Activated CD4-positive, alpha-beta T cell treated with anti-CD3 and anti-CD28 coated beads for 1 hour (primary cell): ENCODE measurements at places on chromosomes 2 and 18.

GRCh38 chr2:156309167-156309566 is 23.4 kb downstream of the NR4A2 start:
- no peak for DNase-seq

DNA sequence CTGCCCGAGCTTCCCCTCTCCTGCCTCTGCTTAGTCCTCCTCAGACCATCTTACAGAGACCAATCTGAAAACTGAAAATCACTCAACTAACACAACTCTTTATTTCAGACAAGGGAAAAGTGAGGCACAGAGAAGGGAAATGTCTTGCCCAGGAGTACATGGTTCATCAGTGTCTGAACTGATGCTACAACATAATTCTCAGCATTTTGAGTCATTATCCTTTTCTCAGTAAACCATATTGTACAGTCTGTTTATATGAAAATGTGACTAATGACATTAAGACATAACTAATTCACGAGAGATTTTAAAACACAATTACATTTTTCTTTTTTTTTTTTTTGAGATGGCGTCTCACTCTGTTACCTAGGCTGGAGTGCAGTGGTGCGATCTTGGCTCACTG is 62.7 kb downstream of the ITSN2 start:
- DNase-seq: no peak

GRCh38 chr18:62982600-62983251 is 267.4 kb downstream of the PHLPP1 start:
- peak; percentile 22 for DNase-seq

DNA sequence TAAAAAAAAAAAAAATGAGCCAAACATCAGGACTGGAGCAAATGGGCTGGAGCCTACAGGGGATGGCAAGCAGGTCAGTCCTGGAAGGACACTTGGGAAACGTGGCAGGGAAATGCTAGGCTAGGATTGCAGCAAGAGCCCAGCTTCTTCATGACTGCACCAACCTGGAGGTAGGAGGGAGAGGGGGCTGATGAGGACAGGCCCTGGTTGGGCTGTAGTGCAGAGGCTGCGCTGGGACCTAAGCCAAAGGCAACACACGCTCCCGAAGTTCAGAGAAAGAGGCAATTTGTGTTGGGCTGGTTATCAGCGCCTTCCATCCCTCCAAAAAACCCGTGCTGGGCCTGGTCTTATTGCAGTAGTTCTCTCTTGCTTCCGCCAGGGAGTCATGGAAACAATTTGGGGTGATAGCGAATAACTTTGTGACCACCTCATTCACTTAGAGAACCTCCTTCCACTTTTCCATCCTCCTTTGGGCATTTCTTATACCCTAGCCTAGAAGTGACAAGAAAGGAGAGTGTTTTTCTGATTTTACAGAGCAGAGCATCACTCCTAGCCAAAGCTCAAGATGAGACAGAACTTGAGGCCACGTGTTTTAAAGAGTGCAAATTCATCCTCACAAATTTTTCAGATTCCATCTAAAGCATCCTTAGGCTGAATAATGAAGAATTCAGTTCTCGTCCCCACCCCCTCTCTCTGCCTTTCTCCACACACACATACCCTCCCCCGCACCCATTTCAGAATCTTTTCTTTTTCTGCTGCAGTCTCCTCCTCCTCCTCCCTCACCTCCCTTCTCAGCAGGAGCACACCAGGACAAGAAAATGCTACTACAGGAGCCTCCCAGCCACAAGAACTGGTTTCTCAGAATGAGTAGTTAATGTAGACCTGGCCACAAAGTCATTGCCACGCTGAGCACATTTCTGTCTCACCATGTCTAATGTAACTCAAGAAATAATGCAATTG is 82.5 kb upstream of the STPG4 start:
- no peak for DNase-seq

DNA sequence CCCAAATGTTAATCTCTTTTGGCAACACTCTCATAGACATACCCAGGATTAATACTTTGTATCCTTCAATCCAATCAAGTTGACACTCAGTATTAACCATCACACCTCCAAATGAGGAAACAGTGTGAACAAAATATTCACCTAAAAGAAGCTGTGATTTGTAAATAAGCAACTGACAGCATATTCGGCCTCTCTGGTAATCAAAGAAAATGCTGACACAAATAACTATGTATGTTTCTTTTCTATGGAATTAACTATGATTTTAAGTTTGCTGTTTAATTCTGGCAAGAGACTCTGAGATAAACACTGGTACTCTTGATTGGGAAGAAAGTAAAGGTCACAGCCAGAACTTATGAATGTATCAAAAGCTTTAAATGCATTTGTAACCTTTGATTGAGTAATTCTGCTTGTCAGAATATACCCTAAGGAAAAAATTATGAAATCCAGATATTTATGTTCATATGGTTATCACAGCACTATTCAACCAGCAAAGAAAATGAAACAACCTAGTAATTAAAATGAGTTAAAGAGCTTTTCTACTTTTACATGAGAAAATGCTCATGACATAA is 3.6 kb upstream of the GYPC start:
- no peak for DNase-seq

GRCh38 chr2:8080063-8080462 is 601.8 kb upstream of the ID2 start:
- DNase-seq: no peak

- DNase-seq: no peak
These were observed 1313.2 kb upstream of the NRXN1 start for GRCh38 chr2:52345082-52345481.

DNA sequence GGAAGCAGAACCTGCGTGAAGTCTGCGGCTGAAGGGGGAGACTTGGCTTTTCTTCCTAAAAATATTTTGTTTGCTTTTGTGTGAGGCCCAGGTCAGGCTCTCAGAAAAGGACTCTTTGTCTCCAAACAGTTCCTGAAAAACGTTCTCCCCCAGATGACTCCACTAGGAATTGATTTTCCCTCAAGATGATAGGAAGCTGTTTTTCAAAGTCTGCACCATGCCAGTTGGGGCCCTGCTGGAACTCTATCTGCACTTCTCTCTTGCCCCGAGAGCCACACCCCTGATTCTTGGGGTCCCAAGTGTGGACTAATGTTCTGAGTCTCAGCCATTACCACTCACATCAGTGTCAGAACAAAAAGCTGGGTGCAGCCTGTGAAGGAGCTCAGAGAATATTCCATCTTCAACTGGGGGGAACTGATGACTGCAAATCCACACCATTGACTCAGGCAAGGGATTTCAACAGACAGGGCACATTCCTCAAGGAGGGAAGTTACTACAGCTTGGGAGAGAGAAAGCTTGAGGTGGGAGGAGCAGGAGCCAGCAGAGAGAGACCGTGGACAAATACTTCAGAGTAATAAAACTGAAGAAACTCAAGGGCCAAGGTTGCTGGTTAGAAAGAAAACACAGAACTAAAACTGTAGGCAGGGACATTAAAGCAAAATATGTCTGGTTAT is 768.3 kb downstream of the RNF144A start:
- DNase-seq: no peak

DNA sequence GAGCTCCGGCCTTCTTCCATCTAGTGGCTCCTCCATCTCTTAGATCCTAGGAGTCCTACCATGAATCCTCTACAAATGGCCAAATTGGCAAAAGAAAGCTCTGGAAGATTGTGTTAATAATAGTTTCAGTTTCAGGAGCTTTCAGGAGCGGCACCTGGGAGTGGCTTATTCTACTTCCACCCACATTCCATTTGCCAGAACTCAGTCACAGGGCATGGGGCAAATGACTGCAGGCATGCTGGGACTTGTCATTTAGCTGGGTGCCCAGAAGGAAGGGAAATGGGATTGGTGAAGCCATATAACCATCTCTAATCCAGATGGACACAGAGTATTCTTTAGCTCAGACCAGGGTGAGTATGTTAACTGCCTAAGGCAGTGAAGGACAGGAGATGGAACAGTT is 3.6 kb upstream of the LRATD1 start:
- no peak for DNase-seq

DNA sequence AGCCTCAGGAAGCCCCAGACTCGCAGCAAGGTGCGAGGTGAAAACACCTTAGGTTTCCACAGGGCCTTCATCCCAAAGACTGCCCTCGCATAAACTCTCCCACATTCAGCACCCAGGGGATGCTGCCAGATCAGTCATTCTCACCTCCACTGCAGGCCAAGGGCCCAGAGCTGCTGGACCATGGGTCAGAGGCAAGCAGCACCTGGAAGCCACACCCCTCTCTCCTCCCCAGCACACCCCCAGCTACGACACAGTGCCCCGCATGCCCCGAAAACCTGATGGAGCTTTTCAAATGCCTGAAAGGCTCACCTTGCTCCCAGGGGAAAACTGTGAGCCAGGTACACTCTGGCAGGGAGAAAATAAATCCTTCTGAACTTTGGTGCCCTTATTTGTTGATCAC is 31.9 kb upstream of the LDLRAD4 start:
- DNase-seq: no peak

GRCh38 chr18:57447154-57447621 is 12.0 kb downstream of the ONECUT2 start:
- DNase-seq: no peak

DNA sequence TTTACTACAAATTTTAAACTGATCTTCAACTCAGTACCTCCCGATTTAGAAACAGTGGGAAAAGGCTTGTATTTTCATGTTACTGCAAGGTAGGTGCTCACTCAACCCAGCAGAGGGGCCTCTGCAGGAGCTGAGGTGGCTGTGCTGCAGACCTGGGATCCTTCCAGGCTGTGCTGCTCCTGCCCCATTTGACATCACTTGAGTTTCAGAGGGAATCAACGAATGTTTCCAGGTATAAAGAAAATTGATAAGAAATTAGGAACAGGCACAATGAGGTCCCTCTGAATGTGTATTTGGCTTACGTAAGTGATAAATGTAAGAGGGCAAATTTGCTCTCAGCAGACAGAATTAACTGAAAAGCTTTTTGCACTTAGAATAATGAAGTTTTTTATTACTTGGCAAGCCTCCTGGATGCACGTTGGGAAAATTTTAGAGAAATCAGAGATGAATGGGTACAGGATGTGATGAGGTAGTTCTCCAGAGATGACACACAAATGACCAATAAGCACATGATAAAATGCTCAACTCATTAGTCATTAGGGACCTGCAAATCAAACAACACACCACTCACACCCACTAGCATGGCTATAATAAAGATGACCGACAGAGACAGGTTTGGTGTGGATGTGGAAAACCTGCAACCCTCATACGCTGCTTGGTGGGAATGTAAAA is 114.0 kb downstream of the NOL10 start:
- no peak for DNase-seq

- no peak for DNase-seq
These were observed 26.4 kb downstream of the KCNIP3 start for GRCh38 chr2:95323347-95324155.

GRCh38 chr2:88669482-88670214 is 21.8 kb upstream of the RPIA start:
- no peak for DNase-seq

GRCh38 chr2:165573534-165574461 is 104.3 kb downstream of the CSRNP3 start:
- DNase-seq: no peak

DNA sequence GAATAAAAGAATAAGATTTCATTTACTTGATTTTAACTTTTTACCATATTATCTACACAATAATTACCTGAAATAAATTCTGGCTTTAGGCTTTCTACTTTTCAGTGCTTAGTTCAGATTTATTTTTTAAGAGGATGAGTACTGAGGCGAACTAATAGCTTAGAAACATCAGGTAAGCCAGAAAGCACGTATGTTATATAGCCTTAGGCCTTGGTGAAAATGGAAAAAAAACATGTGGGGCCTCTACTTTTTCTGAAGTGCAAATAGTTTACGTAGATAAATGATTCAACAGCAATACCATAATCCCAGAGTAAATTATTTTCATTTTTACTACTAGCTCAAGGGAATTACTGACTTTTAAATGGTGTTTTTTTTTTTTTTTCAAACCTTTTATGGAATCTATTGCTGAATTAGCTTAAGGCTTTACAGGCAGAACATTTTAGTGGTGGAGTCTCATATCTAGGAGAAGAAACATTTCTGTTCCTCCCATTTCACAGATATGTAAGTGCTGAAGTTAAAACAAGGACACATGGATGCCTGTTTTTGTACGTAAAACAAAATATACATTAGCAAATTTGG is 6.2 kb downstream of the CPS1 start:
- DNase-seq: no peak

GRCh38 chr2:174259981-174260380 is 11.6 kb upstream of the OLA1 start:
- no peak for DNase-seq

GRCh38 chr2:127220102-127220767 is at the start of gene CYP27C1:
Gene CYP27C1, minus strand, starts transcription at chr2:127220299. Its CDS starts 29 bp downstream, at chr2:127220270.
- DNase-seq: no peak

DNA sequence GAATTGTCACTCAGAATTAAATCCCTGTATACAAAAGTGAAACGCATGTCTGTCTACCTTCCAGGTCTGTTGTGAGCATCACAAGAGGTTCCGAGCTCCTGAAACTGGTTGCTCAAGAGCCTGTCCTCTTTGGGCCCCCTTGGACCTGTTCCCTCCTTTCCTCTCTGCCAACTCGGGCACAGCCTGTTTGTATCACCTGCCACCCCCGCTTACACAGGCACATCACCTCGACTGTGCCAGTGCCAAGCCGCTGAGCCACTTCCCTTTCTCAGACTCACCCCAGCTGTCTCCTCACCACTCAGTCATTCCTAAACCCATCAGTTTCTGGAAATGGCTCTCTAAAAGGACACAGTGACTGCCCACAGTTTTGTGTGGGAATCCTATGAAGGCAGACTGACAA is 3.1 kb downstream of the EFR3B start:
- DNase-seq: no peak

- DNase-seq: no peak
These were observed 19.9 kb upstream of the ZAP70 start for GRCh38 chr2:97693476-97693875.

DNA sequence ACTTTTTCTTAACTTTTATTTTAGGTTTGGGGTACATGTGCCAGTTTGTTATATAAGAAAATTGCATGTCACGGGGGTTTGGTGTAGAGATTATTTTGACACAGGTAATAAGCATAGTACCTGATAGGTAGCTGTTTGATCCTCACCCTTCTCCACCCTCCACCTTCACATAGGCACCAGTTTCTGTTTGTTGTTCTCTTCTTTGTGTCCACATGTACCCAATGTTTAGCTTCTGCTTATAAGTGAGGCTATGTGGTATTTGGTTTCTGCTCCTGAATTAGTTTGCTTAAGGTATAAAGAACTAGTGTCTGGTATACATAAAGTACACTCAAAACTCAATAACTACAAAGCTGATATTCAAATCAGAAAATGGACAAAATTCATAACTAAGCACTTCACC is 654.6 kb upstream of the LINC00305 start:
- no peak for DNase-seq
